Stimulated activated naive B cell treated with anti-CD40 and anti-IgM and Interleukin-4, amounts not matched to agents 10 μg/mL and 1 μg/mL and 100 μg/mL, for 72 hours (primary cell): ENCODE measurements at places on chromosomes 4 and X.

- DNase-seq, result no peak
Observed at GRCh38 chr4:150867148-150867547, 147.9 kb downstream of the LRBA start.

- DNase-seq, result no peak
Observed at GRCh38 chrX:13938051-13938828, 91.5 kb downstream of the GEMIN8 start.

DNA sequence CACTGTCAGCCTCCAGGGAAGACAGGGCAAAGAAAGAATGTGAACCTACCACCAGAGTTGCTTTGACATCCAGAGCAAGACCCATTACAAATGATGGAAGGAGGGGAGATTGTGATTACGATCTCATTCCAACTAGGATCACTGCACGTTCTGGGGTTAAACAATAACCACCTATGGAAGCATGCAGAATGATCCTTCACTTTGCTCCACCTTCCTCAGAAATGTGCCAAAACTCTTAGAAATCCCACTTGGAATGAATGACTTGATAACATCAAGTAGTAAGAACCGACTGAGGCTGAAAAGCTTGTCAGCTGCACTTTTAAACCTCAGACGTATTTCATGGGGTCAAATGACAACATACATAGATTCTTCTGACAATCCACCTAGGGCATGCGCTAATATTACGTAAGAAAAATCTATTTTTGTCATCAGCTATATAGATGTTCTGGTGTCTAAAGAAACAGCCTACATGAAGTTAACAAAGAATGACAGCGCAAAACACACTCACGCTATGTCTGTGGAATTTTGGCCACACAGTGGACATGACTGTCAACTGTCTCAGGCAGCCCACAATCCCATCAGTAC, 3.5 kb upstream of the STS start:
- DNase-seq, result no peak

- DNase-seq, result no peak
Observed at GRCh38 chr4:183522821-183523220, 18.0 kb downstream of the ING2 start.

GRCh38 chr4:143337600-143338287, 1.1 kb downstream of the GAB1 start:
- no peak for DNase-seq

GRCh38 chr4:29578329-29578728, 1141.8 kb upstream of the PCDH7 start:
- no peak for DNase-seq

DNA sequence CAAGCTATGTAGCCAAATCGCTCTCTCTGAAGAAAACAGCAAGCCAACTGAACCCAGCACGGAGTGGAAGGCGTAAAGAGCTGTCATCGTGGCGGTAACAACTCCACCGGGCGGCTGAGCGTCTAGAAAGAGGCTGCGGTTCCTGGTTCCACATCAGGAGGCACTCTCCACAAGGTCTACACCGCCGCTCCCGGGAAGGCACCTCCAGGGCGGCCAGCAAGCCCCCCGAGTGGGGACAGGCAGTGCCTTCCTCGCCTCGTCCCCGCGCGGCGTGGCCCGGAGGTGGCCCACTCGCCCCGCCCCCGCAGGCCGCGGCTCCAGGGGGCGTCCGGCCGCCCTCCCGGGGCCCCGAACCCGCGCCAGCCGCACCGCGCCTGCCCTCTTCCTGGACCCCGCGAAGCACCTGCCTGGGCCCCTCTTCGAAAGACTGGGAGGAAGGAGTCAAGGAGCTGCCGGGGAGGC, 755 bp downstream of the KLHL8 start:
- no peak for DNase-seq

GRCh38 chr4:174427571-174428140, 94.6 kb downstream of the HPGD start:
- DNase-seq, result no peak

- DNase-seq, result no peak
Observed at GRCh38 chr4:38026158-38026740, 66.1 kb downstream of the PTTG2 start.

- no peak for DNase-seq
Observed at GRCh38 chrX:96924581-96924980, 40.9 kb downstream of the RPA4 start.

GRCh38 chr4:113371111-113371510, 321.7 kb downstream of the ANK2 start:
- DNase-seq, result no peak

- no peak for DNase-seq
Observed at GRCh38 chr4:123361195-123361861, 35.3 kb upstream of the SPRY1 start.

DNA sequence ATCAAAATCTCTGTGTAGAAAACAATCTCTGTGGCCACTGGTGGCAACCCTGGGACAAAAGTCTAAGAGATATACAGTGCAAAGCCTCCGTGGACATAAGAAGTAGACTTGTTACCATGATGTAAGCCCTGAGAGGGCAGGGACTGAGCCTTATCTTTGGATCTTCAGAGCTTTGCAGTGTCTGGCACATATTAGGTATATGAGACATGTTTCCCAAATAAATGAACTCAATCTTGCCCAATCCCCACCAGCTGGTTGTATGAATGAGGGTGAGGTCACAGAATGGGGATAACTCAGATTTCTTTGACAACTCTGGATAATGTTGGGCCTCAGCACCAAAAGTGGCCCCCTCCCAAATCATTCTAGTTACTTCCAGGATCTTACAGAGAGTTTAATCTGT, 511.4 kb upstream of the DIPK2B start:
- no peak for DNase-seq
